ENCODE measurements at places on chromosomes 4 and X.

DNA sequence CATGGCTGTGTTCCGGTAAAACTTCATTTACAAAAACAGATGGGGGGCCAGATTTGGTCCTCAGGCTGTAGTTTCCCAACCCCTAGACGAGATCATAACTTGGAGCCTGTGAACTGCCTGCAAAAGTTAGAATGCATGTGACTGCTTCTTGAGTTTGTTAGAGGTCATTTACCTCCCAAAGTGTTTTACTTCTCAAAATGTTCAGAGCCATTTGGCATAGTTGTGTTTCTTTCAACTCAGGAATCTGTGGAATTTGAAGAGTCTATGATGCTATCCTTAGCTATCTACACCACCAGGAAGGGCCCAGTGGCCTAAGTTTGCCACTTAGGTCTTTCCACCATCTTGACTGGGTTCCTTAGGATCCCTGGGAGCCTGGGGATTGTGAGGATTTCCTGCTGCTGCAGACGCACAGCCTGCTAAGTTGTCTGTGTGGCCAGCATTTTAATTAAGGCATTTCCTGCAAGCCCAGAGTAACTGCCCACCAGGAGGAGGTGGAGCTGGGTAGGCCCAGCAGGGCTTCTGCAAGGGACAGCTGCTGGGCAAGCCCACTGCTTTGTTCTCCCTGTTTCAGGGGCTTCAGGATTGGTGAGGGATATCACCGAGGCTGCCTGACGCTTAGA is 53.1 kb downstream of the CCNI start:
- peak; percentile 80 for DNase-seq

DNA sequence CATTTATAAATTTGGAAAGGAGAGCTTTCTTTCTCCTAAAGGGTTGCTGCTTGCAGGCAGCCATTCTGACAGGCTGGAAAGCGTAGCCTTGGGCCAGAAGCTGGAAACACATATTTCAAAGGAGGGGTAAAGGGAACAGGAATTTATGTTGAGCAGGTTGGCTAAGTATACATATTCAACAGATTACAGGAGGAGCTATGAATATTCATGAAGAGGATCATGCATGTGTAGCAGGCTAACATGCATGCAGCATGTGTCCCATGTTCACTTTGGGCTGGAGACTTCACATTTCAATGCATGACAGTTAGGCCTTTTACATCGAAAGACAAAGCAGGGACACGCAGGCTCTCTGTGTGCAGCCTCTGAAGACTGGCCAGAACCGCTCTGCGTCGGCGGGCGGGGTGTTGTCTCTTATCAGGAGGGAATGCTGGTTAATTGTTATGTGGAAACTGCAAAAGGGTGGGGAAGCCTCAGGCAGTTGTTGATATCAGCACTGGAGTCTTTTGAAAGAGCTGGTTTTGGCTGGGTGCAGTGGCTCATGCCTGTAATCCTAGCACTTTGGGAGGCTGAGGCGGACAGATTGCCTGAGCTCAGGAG is 31.5 kb downstream of the CASP3 start:
- peak; percentile 84 for DNase-seq

GRCh38 chrX:8242431-8243020 is 71.5 kb upstream of the VCX2 start:
- no peak for DNase-seq

GRCh38 chrX:105564501-105564900 is 257.8 kb upstream of the NRK start:
- DNase-seq = peak; percentile 70

DNA sequence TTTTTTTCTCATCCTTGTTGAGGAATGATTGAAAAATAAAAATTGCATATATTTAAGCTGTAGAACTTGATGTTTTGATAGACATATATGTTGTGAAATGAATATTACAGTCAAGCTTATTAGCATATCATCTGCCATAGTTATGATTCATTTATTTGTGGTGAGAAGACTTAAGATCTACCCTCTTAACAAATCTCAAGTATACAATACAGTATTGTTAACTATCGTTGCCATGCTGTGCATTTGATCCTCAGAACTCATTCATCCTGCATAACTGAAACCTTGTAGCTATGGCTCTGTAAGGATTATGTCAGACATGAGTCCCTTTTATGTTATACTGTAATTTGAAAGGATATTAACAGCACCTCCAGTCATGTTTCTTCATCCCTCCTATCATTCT is 2045.3 kb downstream of the ARAP2 start:
- DNase-seq = no peak

DNA sequence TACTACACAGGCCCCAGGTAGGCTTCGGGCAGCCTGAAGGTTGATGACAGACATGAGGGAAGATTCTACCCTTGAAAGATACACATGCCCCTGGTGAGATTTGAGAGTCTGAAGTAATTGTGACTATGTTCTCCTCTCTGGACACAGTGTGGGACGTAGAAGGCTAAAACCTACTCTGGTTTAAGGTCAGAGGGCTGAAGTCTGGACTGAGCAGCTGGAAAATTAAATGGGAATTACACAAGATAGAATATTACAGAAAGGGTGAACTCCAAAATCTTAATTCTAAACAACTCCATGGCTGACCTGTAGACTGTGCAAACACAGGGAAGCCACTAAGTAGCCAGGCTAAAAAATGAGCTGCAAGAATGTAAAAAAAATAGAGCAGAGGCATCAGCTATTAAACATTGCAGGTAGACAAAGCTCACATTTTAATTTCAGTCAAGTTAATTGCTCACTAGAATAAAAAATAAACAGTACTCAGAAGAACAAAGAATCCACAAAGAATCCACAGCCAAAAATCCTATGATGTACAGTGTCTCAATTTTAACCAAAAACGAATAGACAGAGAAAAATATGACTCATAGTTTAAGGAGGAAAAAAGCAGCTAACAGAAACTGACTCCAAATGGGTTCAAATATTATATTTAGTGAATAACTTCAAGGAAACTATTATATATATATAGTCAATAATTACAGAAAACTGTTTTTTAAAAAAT is 170.4 kb downstream of the PCDH18 start:
- peak; percentile 23 for DNase-seq

- DNase-seq = no peak
Observed at GRCh38 chr4:145541346-145541745, 59.7 kb downstream of the SMAD1 start.

DNA sequence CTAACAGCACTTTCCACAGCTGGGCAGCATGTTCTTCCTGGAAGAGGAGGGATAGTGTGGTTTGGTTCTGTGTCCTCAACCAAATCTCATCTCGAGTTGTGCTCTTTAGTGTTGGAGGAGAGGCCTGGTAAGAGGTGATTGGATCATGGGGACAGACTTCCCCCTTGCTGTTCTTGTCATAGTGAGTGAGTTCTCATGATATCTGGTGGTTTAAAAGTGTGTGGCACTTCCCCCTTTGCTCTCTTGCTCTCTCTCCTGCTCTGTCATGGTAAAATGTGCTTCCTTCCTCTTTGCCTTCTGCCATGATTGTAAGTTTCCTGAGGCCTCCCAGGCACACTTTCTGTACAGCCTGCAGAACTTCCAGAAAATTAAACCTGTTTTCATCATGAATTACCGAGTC is 133.7 kb upstream of the NDP start:
- DNase-seq = no peak

GRCh38 chr4:169342906-169343564 is 72.3 kb upstream of the SH3RF1 start:
- DNase-seq = peak; percentile 55

DNA sequence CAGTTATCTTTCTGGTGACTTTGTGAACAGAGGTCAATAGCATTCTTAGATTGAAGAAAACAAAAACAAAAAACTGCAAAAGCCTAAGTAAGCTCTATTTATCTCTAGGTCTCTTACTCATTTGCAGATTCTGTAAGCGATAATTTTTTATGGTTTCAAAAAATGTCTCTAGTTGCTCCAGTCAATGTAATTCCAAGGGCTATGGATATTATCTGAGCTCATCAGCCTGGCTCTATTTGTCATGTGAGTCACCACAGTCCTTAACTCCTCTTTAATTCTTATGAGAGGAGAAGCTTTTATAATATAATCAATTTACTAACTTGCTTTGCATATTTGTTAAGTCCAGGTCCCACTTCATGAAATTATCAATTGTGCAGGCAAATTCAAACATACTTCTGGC is 79.1 kb downstream of the NPFFR2 start:
- no peak for DNase-seq

DNA sequence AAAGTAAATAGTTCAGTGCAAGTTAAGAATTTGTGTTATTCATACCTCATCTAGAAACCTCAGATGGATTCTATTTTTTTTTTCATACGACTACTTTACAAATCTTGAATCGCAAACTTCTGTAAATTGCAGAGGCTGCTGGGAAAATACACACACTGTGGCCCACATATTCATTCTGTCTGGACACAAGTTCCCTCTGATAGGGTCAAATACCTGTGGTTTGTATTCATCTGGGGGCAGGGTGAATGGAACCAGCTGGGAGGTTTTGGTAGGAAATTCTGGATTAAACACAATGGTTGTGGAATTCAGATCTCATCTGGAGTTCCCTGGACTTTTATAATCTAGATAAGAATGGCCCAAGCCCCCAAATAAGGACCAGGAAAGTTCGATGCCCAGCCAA is 56.2 kb downstream of the SPATA18 start:
- peak; percentile 61 for DNase-seq

- no peak for DNase-seq
Observed at GRCh38 chr4:54482529-54483200, 175.1 kb upstream of the KIT start.

DNA sequence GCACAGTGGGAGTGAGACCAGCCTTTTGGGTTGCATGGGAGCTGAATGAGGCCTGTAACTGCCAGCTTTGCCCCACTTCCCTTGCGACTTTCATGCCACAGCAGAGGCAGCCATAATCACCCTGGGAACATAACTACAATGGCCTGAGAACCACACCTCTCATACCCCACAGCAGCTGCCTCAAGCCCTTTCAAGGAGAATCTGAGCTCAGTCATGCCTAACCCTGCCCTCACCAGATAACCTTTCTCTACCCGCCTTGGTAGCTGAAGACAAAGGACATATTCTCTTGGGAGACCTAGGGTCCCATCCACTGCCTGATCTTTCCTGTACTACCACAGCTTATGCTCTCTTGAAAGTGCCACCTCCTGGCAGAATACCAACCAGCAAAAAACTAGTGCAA is 599.9 kb upstream of the IGFBP7 start:
- DNase-seq = no peak

DNA sequence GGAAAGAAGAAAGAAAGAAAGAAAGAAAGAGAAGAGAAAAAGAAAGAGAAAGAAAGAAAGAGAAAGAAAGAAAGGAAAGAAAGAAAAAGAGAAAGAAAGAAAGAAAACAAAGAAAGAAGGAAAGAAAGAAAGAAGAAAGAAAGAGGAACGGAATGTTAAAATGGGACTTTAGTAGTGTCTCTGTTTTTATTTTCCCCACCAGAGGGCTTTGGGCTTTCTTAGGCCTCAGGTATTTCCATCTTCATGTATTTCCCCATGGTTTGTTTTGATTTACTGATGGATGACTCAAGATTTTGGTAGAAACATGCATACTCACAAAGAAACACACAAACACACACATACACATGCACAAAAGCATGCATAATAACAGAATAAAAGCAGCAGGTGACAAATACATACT is 181.2 kb downstream of the AFF2 start:
- no peak for DNase-seq

- no peak for DNase-seq
Observed at GRCh38 chr4:99722725-99723124, 65.1 kb upstream of the C4orf54 start.

DNA sequence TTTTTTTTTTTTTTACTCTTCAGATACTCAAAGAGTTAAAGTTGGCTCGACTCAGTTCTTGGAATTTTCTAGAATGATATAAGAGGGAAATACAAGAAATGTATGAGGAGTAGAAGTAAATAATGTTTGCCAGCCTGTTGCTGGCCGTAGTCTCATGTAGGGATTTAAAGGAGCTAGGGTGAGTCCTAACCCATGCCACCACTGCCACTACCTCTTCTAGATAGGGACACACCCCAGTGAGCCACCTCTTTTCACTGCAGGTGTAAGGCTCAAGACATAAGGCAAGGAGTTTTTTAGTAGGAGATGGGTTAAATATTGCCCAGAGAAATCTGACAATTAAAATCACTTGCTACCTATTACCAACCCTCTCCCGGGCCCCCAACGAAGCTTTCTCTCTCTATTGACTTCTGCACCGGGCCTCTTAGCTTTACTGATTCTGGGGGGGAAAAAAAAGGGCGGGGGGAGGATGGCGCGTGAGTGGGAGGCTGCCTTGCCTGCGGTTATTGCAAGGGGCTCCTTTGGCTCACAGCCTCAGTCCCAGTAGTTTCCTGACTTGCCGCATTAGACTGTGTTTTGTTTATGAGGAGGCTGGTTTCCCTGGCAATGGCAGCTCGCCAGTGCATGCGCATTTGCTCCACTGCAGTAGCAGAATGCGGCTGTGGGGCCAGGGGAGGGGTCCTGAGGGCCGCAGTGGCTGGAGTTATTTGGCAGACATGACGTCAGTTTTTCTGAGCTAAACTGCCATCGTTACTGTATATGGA is 3.0 kb downstream of the LINC00632 start:
- no peak for DNase-seq

- DNase-seq = no peak
Observed at GRCh38 chr4:62070291-62070852, 870.2 kb downstream of the ADGRL3 start.

DNA sequence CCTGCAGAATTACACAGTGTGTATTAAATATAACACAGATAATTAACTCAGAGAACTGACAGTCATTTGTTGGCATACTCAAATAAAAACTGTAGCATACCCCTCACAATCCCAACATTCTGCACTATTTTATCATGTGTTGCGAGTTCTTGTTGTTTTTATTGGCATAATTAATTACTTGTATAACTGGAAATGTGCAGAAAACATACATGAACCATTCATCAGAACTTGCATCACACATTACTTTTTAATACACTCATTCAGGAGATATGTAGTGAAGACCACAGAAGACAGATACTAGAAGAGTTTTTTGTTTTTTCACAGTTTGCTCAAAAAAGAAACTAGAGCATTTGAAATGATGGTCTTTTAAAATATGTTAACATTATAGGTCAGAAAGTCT is 74.6 kb upstream of the NEIL3 start:
- DNase-seq = peak; percentile 85

- no peak for DNase-seq
Observed at GRCh38 chr4:16844816-16845586, 53.4 kb downstream of the LDB2 start.

- DNase-seq = peak; percentile 69
Observed at GRCh38 chr4:15078682-15079642, 76.7 kb downstream of the CPEB2 start.

- DNase-seq = peak; percentile 82
Observed at GRCh38 chr4:102174719-102175189, 170.5 kb downstream of the SLC39A8 start.

DNA sequence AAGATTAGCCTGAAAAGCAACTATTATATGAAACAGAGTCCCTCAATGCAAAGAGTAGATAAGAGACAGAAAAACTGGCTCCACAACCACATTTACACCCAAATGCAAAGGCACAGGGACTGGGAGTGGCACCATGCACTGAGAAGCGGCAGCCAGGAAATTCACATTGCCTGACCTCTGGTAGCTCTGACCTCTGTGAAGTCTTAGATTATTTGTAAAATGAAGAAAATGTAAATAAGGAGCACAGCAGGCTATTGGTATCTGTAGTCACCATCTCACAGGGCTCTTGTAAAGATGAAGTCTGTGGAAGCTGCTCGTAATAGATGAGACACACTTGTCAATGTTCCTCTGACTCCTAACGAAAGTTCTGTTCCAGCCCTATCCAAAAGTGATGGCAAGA is 69.7 kb downstream of the FAT1 start:
- no peak for DNase-seq

GRCh38 chr4:129176864-129177263 is 80.9 kb downstream of the C4orf33 start:
- DNase-seq = no peak

Measured in fibroblast of the aortic adventitia (primary cell).